Stimulated activated CD4-positive, alpha-beta T cell treated with anti-CD3 and anti-CD28 coated beads, Interleukin-12 subunit alpha, Interleukin-12 subunit beta, amount 100 ng/mL, for 4 hours (primary cell): ENCODE measurements at places on chromosomes 3 and 15.

GRCh38 chr3:4634894-4635293, 141.7 kb downstream of the ITPR1 start:
- no peak for DNase-seq

DNA sequence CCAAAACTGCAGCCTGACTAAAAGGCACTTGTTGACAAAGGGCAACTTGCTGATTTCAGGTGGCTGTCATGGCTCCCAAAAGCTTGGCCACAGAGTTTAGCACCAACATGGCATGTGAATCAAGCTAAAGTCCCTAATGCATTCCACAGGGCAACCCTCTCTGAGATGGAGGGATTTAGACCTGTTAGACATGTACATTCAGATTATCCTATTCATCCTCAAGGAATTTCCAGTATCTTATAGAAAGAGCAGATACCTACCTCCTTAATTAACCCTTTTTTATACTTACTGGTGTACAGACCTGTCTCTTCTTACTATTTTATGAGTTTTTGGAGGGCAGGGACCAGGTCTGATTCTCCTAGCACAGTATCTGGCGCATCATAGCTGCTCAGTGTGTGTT, 31.3 kb downstream of the ACP3 start:
- no peak for DNase-seq

DNA sequence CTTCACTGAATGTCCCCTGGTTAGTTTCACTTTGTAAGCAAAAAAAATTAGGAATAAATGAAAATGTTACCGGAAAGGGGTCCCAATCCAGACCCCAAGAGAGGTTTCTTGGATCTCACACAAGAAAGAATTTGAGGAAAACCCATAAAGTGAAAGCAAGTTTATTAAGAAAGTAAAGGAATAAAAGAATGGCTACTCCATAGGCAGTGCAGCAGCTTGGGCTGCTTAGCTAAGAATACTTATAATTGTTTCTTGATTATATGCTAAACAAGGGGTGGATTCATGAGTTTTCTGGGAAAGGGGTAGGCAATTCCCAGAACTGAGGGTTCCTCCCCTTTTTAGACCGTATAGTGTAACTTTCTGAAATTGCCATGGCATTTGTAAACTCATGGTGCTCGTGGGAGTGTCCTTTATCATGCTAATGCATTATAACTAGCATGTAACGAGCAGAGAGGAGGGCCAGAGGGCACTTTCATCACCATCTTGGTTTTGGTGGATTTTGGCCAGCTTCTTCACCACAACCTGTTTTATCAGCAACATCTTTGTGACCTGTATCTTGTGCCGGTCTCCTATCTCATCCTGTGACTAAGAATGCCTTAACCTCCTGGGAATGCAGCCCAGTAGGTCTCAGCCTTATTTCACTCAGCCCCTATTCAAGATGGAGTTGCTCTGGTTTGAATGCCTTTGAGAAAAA, 41.0 kb upstream of the CMSS1 start:
- DNase-seq, result no peak

DNA sequence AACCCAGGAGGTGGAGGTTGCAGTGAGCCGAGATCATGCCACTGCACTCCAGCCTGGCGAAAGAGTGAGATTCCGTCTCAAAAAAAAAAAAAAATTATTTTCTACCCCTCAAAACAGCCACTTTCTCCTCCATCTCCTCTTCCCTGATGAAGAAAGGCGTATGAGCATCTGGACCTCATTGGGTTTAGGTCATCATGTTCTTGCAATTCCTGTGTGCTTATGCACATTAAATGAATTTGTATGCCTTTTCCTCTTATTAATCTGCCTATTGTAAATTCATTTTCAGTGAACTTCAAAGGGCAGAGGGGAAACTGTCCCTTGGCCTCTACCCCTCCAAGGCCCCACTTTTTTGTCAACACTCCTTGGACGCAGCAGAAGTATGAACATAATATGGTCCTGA, 117.8 kb downstream of the RPLP1 start:
- DNase-seq, result no peak

GRCh38 chr3:21754839-21755238, 3.8 kb upstream of the ZNF385D start:
- no peak for DNase-seq

- DNase-seq, result no peak
Measured at GRCh38 chr3:134406331-134407238, 32.3 kb upstream of the AMOTL2 start.

DNA sequence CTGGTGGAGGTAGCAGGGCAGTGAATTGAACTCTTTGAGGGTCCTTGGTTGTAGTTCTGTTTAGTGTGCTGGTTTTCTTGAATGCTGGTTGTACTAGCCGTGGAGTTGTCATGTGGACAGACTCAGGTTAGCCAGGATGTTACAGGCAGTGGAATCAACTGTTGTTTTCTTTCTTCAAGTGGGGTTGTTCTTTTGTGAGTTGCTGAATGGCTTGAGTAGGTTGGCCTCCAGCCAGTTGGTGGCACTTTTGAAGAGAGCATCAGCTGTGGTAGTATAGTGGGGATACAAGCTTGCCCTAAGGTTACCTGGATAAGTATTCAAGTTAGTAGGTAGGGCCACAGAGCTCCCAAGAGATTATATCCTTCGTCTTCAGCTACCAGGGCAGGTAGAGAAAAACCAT, 31.8 kb upstream of the RARB start:
- no peak for DNase-seq

- no peak for DNase-seq
Measured at GRCh38 chr3:18159681-18160080, 265.5 kb downstream of the SATB1 start.

DNA sequence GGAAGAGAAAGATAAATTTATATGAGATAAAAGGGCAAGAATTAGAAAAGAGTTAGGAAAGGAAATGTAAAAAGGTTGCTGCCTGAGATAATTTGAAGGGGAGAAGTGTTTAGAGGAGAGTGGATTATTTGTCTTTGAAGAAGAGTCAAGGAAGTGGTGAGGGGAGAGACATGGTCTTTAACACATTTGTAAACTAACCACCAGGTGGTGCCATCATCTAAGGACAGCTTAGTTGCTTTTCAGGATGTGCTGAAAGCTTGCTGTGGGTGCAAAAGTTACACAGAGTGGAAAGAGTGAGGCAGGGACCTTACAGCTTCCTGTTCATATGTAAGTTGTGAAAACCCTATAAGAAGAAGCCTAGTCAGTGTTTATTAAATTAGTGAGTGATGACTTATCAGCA, 114.1 kb upstream of the DNAJC19 start:
- DNase-seq, result no peak

GRCh38 chr15:73075160-73075859, 23.0 kb downstream of the NEO1 start:
- no peak for DNase-seq

DNA sequence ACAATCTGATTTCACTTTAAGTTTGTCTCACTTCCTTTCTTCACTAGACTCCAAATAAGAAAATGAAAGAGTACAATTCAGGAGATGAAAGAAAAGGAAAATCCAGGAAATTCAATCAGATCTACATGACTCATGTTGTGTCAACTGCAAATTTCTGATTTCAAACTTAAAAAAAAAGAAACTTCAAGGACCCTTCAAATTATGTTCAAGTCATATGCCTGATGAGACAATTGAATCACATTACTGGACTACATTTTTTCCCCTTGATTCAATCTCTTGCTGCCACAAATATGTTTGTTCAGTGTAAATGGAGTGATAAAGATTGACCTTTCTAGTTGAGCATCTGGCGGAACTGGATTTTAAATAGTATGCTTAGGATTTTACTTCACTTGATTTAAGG, 37.4 kb downstream of the FRMD5 start:
- no peak for DNase-seq

DNA sequence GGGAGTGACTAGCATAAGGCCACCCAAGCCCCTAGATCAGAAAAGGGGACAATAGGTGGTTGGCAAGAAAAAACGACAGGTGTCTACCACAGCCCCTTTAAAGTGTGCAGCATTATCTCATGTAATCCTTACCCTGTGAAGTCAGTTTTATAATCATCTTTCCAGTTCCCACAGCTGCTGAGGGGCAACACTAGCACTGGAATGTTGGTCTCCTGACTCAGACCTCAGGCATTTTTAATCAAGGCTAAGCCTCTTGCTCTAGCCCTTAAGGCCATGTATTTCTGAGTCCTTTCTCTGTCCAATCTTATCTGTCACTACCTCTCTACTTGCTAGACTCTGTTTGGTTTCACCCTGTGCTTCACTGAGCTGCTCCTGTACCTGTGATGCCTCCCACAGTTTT, 171.7 kb downstream of the TLE3 start:
- no peak for DNase-seq

GRCh38 chr15:80174017-80174746, 21.4 kb downstream of the FAH start:
- DNase-seq, result no peak

DNA sequence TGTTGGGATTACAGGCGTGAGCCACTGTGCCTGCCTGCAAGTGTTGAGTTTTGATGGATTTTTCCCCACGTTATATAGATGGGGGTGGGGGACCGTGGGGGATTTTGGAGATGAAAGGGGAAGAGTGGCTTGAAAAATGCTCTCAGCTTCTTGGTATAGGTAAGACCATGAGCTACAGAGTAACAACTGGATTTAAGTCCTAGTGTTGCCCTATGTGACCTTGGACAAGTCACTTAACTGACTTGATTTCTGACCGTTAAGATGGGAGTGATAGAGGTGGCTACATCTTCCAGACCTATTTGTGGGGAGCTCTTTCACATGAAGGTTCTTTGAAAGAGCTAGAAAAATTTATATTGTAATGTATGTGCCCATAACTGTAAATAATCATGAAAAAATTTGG, 13.3 kb downstream of the TRIM71 start:
- no peak for DNase-seq

DNA sequence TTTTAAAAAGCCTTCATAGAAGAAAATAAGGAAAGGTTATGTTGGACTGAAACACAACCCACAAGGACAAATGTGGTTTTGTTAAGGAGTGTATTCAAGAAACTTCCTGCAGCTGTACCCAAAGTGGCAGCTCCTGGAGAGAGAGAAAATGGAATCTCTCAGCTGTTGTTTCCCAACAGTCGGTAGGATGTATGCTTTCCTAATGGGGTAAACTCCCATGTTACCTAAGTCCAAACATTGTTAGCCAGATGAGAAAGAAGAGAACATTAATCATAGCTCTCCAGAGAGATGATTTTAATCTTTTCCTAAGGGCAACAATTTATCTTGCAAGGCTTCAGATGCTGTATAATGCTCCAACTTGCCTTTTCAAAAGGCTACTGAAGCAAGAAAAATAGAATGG, 22.6 kb upstream of the TEX9 start:
- no peak for DNase-seq

DNA sequence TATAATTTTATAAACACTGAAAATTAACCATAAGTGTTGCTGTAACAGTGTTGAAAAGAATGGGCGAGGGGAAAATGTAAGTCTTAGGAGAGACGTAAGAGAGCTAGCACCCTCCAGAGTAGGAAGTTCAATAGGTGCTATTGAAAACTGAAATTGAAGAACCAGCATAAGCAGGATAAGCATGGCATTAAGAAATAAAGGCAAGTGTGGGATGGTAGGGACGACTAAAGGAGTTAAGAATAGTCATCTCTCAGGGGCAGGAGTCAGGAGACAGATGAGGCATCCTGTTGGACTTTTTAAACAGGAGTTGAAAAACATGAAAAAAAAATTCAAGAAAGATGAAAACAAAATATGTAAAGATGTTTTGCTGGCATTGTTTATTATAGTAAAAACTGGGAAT, 43.5 kb downstream of the ABHD2 start:
- DNase-seq, result no peak

DNA sequence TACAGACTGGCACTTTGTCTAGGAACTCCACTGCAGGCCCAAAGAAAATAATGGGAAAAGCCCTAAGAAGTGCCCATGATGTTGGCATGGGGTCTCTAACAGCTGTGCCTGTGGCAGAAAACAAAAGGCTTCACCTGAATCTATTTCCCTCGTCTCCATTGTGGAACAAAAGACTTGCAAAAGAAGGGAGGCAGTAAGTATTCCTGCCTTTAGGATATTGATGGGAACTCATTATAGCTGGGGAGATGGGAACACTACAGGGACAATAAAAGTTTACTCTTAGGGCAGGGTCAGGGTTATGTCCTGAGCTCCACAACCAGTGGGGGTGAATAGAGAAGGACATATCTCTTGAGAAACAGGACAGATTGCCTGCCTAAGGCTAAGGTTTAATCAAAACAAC, 930.6 kb upstream of the EPHA6 start:
- DNase-seq, result no peak

DNA sequence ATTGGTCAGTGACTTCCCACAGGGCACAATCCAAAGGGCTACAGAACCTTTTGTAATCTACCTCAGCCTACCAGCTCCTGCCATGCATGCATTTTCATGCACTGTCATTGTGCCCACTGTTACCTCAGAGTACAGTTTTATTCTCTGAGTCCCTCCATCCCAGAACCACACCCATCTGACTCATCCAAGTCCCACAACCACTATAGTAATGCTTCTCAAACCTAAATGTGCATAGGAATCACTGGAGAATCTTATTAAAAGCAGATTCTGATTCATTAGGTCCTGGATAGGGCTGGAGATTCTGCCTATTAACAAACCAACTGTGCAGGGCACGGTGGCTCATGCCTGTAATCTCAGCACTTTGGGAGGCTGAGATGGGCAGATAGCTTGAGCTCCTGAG, 3.7 kb upstream of the B3GALNT1 start:
- no peak for DNase-seq

GRCh38 chr3:183537295-183537730, 18.2 kb downstream of the KLHL6 start:
- DNase-seq, result no peak

DNA sequence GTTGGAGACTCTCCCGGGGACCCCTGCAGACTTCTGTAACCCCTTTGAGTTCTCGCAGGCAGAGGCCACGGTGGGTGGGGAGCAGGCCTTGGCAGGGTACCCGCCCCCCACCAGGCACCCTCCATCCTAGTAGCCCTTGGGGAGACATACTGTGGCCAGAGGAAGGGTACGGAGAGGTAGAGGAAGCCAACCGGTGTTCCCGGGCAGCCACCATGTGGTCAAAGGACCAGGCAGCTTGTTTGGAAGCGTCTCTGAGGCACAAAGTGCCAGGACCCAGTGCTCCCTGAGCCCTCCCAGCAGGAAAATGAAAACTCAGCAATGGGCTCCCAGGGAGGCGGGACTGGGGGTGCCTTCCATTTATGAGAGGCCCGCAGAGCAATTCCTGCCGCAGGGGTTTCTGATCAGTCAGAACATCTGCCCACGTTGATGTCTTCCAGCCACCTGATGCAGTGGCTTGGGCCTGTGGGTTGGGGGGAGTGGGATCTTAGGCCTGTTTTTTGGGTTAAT, 53.0 kb upstream of the CGNL1 start:
- no peak for DNase-seq

GRCh38 chr15:85157344-85157743, 175.7 kb downstream of the PDE8A start:
- DNase-seq, result no peak

GRCh38 chr3:181264486-181264885, 274.9 kb upstream of the DNAJC19 start:
- no peak for DNase-seq

DNA sequence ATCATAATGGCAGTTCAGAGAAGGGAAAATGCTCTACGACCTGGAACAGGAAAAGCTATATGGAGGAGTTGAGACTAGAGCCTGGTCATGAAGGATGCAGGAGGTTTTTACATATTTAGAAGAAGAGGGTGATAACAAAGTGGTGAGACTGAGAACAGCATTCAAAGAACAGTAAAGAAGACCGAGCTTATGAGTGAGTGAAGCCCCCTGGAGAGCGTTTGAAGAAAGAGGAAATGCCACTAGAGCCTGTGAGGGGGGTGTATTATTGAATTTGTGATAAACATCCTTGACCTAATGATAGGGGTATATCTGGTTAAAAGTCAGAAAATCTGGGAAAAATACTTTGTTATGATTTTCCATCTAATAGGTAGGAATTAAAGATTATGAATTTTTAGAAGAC, 4.2 kb downstream of the PARP9 start:
- DNase-seq, result no peak
